ENCODE measurements at places on chromosomes 7 and 10. TPM values are rescaled to one million over a fixed set of nuclear protein-coding genes. Genes with fewer than 3 reads are reported as not detected.

- DNase-seq = no peak
These were observed 85.2 kb downstream of the CHCHD3 start for GRCh38 chr7:132996581-132997242.

The CTAGE8 gene
- not detected for total RNA-seq

GRCh38 chr10:30422151-30422695 lies 11.8 kb upstream of the MAP3K8 start:
- no peak for DNase-seq

GRCh38 chr7:76296743-76297740 lies 5.4 kb upstream of the HSPB1 start:
- peak; percentile 89 for DNase-seq

DNA sequence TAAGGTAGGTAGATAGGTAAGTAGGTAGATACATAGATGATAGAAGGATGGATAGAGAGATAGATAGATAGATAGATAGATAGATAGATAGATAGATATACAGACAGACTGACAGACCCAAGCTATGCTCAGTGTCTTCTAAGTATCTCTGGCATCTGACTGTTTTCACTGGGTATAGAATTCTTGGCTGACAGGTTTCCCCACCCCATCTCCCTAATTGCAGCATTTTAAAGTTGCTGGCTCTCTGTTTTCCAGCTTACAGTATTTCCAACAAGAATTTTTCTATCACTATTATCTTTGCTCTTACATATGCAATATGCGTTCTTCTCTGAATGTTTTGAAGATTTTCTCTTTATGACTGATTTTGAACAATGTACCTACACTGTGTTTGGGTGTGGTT lies 328.7 kb downstream of the TCERG1L start:
- no peak for DNase-seq

The SRGN gene
- total RNA-seq = 147 TPM

The PRR15 gene
- not detected for total RNA-seq
